ENCODE measurements at places on chromosomes 4 and X.

DNA sequence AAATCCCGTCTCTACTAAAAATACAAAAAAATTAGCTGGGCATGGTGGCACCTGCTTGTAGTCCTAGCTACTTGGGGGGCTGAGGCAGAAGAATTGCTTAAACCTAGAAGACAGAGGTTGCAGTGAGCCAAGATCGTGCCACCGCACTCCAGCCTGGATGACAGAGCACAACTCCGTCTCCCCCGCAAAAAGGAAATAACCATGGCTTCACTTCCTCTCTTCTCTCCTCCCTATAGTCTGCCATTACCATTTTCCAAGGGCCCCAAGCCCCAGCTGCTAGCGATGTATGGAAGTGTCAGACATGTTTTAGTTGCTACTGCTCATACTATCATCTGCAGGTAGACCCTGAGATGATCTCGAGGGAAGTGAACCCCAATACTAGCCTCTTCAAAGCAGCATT lies 177.3 kb upstream of the FAM9B start:
- DNase-seq, result no peak

DNA sequence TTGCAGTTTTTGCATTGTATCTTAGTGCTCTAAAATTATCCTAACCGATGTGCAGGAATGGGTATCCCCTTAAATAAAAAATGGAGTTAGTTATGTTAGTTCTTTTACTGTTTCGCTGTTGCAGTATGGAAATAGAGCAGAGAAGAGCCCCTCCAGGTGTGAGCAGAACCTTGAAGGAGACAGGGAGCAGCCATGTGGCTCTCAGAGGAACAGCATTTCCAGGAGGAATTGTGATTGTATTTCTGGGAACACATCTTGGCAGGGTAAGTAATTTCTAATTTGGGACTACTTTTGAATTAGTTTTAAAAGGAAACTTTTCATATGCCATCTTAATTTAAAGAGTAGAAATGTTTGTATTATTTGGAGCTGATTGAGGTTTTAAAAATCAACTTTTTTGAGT lies 5.3 kb upstream of the CCDC158 start:
- no peak for DNase-seq

DNA sequence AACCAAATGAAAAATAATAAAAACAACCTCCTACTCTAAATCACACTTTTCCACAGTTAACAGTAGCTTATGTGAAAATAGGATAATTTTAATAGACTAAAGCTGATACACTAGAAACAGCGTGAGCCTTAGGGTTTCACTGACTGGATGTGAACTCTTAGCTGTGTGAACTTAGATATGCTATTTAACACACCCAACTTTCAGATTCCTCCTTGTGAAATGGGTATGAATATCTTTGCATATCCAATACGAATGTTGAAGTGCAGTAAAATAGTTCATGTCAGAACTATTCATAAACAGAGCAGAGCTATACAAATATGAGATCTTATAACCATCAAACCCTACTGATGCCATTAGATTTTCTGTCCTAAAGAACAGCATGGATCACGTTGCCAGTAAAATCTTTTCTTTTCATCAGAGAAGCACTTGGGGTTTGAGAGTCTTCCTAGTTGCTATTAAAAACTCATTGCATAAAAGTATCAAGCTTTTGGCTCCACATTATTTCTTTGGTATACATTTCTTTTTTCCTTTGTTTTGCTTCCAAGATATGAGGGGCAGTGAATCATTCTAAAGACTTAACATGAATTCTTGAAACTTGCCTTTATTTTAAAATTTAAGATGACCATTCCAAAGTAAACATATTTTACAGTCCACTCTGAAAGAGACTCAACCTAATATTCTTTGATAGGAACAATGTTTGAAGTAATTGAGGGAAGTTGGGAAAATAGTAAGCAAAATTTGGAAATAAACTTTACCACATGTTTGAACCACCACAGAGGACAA lies 102.4 kb downstream of the CPE start:
- DNase-seq, result no peak

- no peak for DNase-seq
These were observed 19.6 kb upstream of the CHM start for GRCh38 chrX:86066998-86067397.

DNA sequence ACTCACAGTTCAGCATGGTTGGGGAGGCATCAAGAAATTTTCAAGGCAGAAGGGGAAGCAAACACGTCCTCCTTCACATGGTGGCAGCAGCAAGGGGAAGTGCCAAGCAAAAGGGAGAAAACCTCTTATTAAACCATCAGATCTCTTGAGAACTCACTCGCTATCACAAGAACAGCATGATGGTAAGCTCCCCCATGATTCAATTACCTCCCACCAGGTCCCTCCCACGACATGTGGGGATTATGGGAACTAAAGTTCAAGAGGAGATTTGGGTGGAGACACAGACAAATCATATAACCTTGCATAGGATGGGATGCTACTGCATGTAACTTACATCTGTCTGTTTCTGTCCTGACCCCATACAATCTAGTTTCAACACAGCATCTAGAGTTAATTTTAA lies 511.8 kb upstream of the ARX start:
- no peak for DNase-seq

DNA sequence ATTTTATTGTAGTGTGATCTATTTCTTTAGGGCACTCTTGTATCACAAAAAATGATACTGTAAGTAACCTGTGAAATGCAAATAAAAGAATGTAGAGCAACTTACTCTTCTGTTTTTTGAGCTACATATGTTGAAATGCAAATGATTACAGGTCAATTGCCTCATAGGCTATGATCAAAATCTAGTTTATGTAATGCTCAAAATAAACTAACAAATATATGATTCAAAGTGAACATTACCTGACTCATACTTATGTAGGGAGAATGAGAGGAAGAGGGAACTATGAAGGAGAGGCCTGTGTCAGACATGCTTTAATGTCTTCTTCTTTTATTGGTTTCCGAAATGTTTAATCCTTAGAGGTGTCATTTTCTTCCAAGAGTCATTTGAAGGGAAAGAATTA lies 5.0 kb upstream of the RPS6KA3 start:
- no peak for DNase-seq

- no peak for DNase-seq
These were observed 536.8 kb upstream of the CPEB2 start for GRCh38 chr4:14465507-14465906.

- DNase-seq, result no peak
These were observed 859.2 kb upstream of the PRKX start for GRCh38 chrX:4572691-4573090.

DNA sequence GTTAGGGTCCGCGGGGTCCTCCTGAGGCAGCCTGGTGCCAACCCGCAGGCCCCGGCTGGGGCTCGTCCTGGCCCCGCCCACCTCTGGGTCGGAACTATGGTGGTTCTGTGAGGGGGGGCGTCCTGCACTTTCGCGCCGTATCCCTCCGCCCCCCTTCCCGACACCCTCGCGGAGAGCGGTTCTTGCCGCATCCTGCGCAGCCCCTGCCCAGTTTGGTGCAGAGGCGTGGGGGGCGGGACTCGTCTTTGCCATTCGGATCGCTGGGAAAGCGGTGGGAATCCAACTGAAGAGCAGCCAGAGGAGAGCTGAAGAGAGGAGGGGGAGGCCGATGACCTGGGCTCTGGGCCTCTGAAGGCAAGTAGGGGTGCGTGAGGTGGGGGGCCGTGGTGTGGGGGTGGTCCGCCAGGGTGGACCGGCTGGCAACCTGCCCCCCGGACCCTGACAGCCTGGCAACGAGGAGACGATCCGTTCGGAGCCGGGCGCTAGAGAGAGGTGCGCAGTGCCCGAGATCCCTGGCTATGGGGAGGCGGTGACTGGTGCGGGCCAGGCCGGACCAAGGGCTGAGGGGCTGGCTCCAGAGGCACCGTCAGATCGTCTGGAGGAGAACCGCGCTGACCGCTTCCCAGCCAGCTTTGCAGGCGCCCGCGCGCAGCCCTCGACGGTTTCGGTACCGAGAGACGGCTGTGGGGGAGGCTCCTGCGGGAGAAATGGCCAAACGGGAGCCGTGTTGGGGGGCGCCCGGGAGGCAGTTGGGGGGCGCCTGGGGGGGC lies at the start of gene GPRASP1:
Gene GPRASP1 (plus strand): TSS at position 242 of the 770 bp plus-strand sequence. CDS start 2,431 bp downstream, outside the sequence.
- no peak for DNase-seq

DNA sequence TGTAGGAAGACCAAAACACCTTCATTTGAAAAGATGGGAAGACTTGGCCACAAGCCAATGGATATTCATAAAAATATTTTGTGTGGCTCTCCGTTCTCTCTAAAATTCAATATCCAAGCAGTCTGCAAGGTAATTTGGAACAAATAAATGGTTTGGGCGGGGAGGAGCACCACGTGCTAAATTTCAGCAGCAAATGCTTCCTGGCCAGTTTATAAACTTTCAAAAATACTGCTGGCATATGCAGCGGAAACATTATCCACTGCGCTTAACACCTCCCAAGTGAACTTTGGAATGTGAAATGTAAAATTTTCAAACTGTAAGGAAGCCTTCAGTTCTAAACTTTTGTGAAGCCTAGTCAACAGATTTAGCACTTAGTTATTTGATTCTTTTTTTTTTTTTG lies 191.0 kb downstream of the NSUN7 start:
- DNase-seq, result no peak
